ENCODE measurements at places on chromosomes 2 and 18.

GRCh38 chr18:48824231-48824970 lies 126.4 kb downstream of the SMAD7 start:
- DNase-seq = no peak

DNA sequence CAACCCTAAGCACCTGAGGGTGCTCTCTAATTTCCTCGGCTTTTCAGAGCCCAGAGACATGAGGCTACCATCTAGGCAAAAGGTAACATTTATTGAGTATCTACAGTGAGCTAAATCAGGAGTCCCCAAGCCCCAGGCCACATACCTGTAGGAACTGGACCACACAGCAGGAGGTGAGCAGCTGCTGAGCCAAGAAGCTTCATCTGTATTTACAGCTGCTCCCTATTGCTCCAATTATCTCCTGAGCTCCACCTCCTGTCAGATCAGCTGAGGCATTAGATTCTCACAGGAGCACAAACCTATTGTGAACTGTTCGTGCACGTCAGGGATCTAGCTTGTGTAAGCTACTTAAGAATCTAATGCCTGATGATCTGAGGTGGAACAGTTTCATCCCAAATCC lies 70.2 kb downstream of the RND3 start:
- DNase-seq = no peak

GRCh38 chr2:233287871-233288270 lies 19.7 kb upstream of the SAG start:
- DNase-seq = no peak

DNA sequence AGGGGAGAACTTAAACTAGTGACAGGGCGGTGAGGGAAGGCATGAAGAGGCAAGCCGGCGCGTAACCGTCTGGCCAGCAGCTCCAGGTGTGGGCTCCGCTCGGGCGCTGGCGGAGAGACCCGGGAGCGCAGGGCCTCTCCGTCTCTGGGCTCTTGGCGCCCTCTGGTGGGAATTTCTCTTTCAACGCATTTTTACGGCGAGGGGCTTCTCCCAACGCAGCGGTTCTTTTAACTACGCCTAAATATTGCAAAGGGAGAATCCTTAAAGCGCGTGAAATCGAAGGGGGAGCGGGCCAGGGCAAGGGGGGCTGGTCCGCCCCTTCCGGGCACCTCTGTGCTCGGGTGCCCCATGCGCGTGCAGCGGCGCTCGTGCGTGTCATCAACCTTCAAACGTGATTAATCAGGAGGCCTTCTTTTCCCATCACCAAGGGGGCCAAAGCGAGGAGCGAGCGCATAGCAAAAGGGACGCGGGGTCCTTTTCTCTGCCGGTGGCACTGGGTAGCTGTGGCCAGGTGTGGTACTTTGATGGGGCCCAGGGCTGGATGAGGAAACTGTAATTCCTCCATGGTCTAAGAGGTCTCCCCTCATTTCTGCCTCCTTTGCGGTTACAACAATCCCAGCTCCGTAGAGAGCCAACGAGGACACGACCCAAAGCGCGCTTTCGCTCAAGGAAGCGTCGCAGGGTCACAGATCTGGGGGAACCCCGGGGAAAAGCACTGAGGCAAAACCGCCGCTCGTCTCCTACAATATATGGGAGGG lies 762 bp upstream of the GAD1 start:
- no peak for DNase-seq

DNA sequence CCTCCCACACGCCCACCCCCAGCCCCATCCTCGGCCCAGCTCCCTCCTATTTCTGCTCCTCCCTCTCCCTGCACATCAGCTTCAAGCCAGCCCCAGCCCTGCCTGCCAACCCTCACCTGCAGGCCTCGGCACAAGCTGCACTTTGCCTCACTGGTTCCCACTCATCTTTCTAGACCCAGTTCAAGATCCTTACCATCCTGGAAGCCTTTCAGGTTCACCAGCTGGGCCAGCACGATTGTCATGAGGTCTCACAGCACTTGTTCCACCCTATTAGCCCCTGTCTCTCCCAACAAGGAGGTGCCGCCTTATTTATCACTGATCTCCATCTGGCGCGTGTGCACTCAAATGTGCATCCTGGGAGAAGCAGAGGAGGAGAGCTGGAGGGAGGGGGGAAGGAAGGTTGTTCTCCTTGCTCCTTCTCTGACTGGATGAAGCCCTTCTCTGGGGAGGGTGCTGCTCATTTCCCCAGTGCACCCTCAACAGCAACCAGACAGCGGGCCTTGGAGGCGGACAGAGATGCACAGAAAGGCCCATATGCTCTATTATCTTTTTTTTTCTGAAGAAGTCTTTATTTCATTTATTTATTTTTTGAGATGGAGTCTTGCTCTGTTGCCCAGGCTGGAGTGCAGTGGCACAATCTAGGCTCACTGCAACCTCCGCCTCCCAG lies 15.5 kb upstream of the BIN1 start:
- no peak for DNase-seq

DNA sequence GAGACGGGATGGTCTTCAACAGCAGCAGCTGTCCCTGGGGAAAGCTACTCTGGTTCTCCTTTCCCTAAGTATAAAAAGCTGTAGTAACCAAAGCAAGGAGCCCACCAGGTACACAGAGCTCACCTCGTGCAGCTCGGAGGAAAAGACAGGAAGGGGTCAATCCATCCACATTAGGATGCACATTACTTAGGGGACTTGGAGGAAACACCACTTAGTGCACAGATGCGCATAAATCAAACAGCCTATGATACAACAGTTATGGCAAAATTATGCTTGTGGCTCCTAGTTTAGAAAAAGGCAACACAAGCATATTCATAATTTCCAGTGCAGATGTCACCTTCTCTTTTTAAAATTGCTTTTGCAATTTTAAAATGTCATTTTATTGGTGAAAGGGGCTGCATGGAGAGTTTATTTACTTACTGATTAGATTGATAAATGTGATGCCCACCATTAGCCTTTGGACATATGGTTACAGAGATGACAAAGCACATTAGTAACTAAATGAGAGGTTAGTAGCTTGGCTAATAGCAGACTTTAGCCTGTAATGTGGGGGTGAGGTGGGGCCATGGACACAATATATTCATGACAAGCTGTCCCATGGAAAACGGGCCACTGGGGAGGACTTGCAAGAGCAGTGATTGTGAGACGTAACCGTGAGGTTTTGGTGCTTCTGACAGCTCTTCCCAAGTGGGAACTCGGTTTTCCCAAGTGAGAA lies 199.8 kb downstream of the MYT1L start:
- no peak for DNase-seq

- no peak for DNase-seq
These were observed 11.8 kb upstream of the GPR17 start for GRCh38 chr2:127634066-127634617.

DNA sequence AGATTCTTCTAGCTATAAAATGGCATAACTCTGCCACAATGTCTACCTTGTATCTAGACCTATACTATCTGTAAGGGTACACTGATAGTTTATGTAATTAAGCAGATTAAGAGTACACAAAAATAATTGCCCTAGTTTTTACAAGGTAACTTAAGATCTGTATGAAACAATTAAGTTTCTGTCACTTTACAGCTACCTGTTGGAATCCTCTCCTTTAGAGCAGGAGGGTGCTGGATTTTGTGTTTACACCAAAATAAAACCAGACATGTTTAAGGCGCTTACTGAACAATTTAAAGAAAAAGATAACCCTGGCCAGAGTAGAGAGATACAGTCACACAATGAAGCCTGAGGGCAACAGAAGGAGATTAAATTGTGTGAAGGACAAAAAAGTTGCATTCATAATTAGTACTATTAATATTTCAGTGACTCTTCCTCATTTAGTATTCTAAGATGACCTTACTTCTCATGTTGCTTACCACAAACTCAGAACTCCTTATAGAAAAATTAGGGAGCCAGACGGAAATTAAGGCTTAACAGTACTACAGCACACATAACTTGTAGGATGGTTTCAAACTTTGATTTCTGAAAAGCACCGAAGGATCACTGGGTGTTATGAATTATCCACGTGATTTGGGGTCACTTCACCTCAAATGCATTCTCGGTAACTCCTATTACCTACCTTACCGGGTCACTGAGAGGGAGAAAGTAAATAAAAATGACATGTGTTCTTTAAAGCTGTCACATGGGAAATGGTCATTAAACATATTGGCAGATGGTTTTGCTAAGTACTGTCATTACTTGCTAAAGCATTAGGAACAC lies 1.0 kb downstream of the DARS1 start:
- no peak for DNase-seq

All from retinal pigment epithelial cell (primary cell).